Activated naive CD4-positive, alpha-beta T cell (primary cell): ENCODE measurements at places on chromosomes 5 and 9.

- no peak for DNase-seq
These were observed 81.9 kb upstream of the FAM169A start for GRCh38 chr5:74948031-74948546.

GRCh38 chr5:67815455-67816391 is 399.8 kb upstream of the PIK3R1 start:
- DNase-seq = no peak

GRCh38 chr5:157559301-157559700 is 16.3 kb downstream of the ADAM19 start:
- DNase-seq = no peak

GRCh38 chr5:134512661-134512999 is 12.8 kb upstream of the JADE2 start:
- no peak for DNase-seq

DNA sequence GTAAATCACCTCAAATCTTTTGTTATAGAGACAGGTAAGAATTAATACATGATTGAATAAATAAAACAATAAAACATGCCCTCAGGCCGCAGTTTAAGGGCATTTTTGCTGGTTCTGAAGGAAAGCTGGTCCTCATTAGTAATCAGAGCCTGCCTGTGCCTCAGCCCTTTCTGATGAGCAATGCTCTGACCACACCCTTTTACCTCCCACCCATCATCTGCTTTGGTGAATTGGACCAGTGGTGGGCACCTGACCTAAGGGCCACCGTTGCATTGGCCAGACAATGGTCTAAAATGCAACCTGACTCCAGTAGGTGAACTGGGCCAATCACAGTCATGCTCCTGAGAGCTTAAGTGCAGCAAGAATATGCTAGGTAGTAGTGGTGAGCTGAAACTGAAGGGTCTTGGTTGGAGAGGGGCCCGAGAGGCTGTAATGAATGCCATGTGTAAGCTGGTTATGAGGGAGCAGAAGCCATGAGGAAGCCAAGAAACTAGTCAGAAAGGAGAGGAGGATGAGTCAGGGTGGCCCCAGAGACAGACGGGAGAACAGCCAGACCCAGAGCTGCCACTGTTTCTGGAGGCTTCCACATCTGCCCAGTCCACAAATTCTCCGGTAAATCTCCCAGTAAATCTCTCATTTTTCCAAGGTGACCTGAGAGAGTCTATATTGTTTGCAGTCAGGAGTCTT is 45.5 kb upstream of the ZSWIM6 start:
- no peak for DNase-seq

DNA sequence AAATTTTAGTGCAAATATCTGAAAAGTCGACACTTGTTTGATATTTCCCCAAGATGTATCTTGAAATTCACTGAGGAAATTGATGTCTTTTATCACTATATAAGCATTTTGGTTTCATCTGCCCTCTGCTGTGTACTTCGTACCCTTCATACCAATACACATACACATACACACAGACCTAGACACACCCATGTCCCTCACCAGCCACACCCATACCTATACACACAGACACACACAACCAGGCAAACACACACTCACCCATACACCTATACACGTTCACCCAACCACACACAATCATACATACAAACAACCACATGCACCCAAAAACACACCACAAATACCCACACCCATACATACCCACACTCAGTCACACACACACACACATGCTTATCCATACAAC is 367.8 kb downstream of the HINT1 start:
- DNase-seq = no peak

GRCh38 chr9:88872192-88872946 is 118.9 kb upstream of the S1PR3 start:
- DNase-seq = no peak

GRCh38 chr5:59746241-59746765 is 147.2 kb downstream of the PDE4D start:
- DNase-seq = no peak
